ENCODE measurements at places on chromosomes 6 and 20.

- DNase-seq: no peak
Measured at GRCh38 chr6:48597951-48598350, 487.0 kb upstream of the PTCHD4 start.

GRCh38 chr20:59571551-59572314, 32.6 kb upstream of the PHACTR3 start:
- peak; percentile 10 for DNase-seq

- no peak for DNase-seq
Measured at GRCh38 chr6:26597821-26598220, 1.1 kb downstream of the ABT1 start.

GRCh38 chr6:41638935-41639808, 904 bp downstream of the MDFI start:
- DNase-seq: no peak

GRCh38 chr20:40682104-40682981, 6.7 kb downstream of the MAFB start:
- no peak for DNase-seq

GRCh38 chr20:43914311-43915210, at the start of gene TOX2:
Gene TOX2 (plus strand): TSS chr20:43914852. CDS start chr20:43914892, 40 bp downstream.
- DNase-seq: peak; percentile 15

- no peak for DNase-seq
Measured at GRCh38 chr20:36941401-36941835, 10.1 kb downstream of the SAMHD1 start.

DNA sequence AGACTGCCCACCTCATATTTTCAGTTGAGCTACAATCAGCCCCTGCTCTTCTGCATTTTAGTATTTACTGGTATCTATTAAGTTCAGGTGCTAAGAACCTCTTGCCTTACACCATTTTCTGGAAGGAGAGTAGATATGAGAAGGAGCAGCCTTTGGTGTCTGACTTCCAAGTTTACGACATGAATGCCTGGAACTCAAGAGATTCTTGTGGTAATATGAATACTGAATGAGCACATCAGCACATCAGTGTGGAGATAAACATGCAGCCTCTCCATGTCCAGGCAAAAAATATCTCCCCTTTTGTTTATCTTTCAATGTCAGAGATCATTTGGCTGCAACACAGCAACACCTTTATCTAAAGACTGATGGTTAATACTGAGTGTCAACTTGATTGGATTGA, 65.8 kb upstream of the THEMIS start:
- no peak for DNase-seq

- no peak for DNase-seq
Measured at GRCh38 chr6:88623531-88623930, 339.9 kb downstream of the RNGTT start.

GRCh38 chr6:149109397-149110070, 208.0 kb upstream of the TAB2 start:
- no peak for DNase-seq

GRCh38 chr6:15527838-15528617, 134.8 kb downstream of the DTNBP1 start:
- no peak for DNase-seq

- no peak for DNase-seq
Measured at GRCh38 chr20:34956751-34957472, 1.2 kb downstream of the MYH7B start.

- DNase-seq: no peak
Measured at GRCh38 chr6:18501663-18502013, 114.5 kb downstream of the RNF144B start.
